ENCODE measurements at places on chromosomes 13 and 19.

DNA sequence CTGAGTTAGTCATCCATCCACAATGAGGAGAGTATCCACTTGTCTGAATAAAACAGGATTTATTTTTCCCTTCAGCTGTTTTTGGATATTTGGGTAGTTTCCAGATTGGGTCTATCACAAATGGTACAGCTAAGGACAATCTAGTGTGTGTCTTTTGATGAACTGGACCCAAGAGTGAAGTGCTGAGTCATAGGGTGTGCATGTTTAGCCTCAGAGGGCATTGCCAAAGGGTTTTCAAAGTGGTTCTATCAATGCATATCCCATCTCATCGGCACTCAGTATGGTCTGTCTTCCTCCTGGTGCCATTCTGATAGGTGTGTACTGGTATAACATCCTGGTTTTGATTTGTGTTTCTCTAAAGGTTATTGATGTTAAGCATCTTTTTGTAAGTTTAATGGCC is 62.3 kb downstream of the GSX1 start:
- no peak for DNase-seq

DNA sequence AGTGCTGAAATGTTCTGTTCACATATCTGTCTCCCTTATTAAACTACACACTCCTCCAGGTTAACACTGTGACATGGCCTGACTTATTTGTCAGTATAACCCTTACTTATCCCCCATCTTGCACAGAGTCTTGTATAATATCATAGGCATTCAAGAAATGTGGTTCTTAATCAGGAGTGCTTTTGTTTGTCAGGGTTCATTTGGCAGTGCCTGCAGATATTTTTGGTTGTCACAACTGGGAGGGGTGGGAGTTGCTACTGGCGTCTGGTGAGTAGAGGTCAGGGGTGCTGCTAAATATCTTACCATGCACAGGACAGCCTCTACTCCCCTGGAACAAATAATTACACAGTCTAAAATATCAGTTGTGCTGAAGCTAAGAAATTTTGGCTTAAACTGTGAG is 20.4 kb upstream of the OBI1 start:
- no peak for DNase-seq

- no peak for DNase-seq
Measured at GRCh38 chr13:63774133-63774532, 2358.5 kb upstream of the PCDH20 start.

- no peak for DNase-seq
Measured at GRCh38 chr13:112669881-112670499, 19.8 kb upstream of the ATP11A start.

DNA sequence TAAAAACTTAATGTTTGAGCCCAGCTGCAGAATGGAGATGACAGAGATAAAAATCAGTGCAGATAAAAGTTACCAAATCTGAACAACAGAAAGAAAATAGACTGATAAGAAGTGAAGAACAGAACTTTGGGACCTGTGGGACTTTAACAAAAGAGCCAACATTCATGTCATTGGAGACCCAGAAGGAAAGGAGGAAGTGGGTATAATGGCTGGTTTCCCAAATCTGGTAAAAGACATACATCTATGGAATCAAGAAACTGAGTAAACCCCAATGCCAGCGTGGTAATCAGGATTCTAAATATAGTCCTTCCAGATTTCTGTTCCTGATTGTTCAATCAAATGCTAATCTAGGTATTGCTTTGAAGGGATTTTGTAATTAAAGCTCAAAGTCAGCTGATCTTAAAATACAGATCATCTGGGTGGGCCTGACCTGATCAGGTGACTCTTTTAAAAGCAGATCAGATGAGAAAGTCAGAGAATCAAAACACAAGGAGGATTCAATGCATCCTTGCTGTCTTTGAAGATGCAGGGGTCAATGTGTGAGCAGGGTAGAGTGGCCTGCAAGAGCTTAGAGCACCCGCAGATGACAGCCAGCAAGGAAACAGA is 25.3 kb upstream of the CEACAM20 start:
- DNase-seq, result no peak

All from Right ventricle myocardium inferior (tissue), 1 donor.